Hematopoietic multipotent progenitor cell treated with erythropoietin and hydrocortisone succinate and interleukin-3 and kit ligand, for 17 days (in vitro differentiated cells): ENCODE measurements at places on chromosomes 16 and 17.

- DNase-seq = no peak
Measured at GRCh38 chr17:59652119-59652518, 32.4 kb downstream of the CLTC start.

- no peak for DNase-seq
Measured at GRCh38 chr17:4186357-4186881, 43.4 kb downstream of the CYB5D2 start.

- DNase-seq = no peak
Measured at GRCh38 chr16:86095906-86096485, 197.0 kb downstream of the IRF8 start.

DNA sequence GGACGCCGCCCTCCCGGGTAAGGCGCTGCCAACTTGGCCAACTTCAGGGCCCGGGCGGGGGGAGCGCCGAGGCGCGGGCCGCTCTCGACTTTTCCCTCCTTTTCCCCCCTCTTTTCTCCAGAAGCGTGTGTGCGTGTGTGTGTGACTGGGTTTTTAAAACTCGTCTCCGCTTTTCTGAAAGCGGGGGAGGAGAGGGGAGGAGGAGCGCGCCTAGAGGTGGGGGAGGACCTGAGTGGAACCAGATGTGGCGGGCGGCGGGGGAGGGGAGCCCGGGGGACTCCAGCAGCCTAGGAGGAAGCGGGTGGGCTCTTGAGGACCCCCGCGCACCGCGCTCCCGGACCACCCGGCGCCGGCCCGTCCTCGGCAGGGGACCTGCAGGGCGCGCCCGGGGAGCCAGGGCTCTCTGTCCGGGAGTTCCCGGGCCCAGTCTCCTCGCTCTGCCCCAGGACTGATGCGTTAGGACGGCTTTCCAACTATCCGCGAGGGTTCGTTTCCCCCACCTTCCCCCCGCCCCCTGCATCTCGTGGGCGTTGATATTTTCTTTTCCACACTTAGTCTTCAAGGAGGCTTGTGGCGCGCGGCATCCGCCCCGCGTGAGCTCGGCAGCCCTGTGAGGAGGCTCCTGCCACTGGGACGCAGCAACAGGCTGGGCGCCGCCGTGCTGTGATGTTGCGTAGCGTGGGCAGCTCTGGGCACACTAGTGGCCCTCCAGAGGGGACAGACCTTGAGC is 599 bp downstream of the MRC2 start:
- DNase-seq = no peak

DNA sequence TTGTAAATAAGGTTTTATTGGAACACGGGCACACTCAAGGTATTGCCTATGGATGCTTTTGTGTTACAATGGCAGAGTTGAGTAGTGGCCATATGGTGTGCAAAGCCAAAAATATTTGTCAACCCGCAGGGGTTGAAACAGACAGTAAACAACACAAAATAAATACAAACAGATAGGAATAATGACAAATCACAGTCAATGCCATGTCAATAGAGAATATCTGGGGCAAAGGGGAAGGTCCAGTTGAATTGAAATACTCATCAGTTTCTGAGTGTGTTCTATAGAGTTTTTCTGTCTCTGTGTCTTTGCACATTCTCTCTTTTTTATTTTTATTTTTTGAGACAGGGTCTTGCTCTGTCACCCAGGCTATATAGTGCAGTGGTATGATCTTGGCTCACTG is 37.5 kb downstream of the PITPNC1 start:
- no peak for DNase-seq

- no peak for DNase-seq
Measured at GRCh38 chr16:50530277-50531236, 17.6 kb upstream of the NKD1 start.

GRCh38 chr17:50175035-50175807 is 9.4 kb downstream of the SGCA start:
- no peak for DNase-seq
